ENCODE measurements at places on chromosomes 2 and 18. TPM values are rescaled to one million over a fixed set of nuclear protein-coding genes. Genes with fewer than 3 reads are reported as not detected.

DNA sequence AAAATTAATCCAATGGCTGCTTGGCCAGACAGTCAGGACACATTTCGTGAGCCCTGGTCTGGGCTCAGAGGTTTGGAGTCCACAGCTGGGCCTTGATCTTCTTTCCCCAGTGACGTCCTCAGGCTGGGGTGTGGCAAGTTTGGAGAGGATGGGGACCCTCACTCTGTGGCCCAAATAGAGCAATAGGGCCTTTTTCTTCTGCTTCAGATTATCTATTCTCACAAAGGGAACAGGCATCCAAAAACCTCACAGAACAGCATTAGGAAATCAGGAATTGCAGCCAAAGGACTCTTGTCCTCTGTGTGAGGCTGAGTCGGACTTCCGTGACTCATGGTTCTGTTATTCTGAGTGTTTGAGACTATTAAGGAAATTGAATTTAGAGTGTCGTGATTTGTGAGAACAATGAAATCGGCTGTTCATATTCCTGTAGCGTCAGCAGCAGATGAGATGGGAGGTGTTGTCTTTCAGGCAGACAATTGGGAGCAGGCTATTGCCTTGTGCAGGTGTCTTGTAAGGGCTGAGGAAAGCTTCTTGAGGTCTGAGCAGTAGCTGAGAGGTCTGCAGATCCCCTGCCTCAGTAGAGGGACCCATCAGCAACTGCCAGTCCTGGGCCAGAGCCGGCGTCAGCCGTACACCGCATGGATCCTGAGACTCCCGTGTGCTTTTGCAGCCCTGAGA, 113.8 kb downstream of the SH3RF3 start:
- no peak for DNase-seq

DNA sequence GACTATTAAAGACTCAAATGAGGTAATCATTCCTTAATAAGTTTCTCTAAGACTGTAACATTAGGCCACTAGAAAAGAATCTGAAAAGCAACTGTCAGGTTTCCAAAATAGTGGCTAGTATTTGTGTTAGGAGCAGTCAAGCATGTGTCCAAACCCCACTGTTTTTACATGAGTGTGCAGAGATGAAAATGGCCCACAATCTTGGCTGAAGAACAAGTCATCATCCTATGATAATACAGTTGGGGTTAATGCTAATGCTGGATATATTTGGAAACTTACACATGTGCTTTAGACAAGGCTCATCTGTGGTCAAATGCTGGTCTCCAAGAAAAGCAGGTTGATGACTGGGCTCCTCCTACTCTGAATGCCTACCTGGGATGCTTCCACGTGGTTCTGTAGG, 73.6 kb downstream of the MAIP1 start:
- DNase-seq = no peak

DNA sequence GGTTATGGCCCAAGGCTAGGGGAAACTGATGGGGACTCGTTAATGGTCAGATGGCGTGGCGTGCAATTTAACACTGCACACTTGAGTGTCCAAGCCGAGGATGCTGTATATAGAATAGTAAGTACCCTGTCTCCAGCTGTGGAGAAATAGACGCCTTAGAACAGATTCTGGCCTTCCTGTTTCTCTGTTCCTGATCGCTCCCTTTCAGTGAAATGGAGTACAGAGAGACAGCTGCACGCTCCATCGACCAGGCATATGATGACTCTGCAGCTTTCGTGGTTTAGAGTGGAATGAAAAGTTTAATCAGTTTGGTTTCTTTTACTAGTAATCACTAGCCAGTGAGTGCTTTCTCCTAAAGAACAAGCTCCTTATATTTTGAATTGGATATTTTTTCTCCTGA, 213.4 kb downstream of the NEDD4L start:
- DNase-seq = no peak

DNA sequence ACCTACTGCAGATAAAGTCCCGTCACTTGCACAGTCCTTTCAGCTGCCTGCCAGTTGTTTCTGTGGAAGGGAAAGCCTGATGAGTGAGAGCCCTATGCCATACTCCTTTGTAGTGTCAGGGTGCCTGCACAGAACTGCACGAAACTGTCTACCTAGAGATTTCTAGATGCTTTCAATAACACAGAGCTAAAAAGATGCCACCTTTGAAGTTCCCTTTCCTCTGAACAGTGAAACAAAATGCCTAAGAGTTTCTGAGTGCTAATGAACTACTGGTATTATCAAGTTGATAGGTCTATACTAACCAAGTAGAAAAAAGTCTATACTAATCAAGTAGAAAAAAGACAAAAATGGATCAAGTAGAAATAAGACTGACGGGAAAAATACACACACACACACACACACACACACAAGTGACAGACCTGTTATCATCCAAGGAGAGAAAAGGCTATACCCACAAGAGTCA, 79.0 kb downstream of the TLK1 start:
- DNase-seq = no peak

DNA sequence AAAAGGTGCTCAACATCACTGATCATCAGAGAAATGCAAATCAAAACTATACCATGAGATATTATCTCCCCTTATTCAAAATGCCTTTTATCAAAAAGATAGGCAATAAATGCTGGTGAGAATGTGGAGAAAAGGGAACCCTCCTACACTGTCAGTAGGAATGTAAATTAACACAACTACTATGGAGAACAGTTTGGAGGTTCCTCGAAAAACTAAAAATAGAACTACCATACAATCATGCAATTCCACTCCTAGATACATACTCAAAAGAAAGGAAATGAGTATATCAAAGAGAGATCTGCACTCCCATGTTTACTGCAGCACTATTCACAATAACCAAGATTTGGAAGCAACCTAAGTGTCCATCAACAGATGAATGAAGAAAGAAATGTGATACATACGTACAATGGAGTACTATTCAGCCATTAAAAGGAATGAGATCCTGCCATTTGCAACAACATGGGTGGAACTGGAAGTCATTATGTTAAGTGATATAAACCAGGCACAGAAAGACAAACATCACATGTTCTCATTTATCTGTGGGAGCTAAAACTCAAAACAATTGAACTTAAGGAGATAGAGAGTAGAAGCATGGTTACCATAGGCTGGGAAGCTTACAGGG, 63.8 kb downstream of the MAP4K3 start:
- DNase-seq = no peak

GRCh38 chr18:38576349-38576748, 1010.8 kb upstream of the CELF4 start:
- no peak for DNase-seq

DYNC1I2 gene
- 115 TPM for total RNA-seq

GRCh38 chr2:84971510-84972206, 697 bp downstream of the KCMF1 start:
- DNase-seq = no peak

DNA sequence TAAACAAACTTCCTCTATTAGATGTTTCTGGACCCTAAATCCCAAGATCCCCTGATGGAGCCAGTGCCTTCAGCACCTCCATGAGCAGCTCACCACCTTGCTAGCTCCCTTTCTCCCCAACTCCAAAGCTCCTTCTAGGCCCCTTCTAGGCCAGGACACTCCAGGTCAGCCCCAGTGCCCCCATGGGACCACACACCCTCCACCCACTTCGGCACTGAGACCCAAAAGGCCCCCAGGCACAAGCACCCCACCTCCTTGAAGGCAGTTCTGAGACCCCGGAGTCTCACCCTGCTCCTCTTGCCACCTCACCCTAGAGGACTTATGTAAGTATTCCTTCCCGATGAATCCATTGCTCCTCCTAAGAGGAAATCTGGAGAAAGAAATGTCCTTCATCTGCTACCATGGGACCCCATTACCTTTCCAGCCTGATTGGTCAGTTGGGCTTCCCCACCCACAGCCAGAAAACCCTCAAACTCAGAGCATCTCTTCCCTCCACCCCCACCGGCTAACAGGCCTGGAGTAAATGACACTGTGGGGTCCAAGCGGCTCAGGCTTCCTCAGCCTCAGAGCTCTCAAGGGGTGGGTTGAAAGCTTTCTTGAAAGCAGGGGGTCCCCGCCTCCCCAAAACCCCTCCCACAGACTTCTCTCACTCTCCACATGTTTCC, 9.8 kb upstream of the ARMC9 start:
- no peak for DNase-seq

CCNT2 gene
- 41.8 TPM for total RNA-seq

NEU2 gene
- not detected for total RNA-seq

- no peak for DNase-seq
Observed at GRCh38 chr2:19838616-19839015, 63.2 kb downstream of the TTC32 start.

GRCh38 chr2:12032975-12033374, 286.5 kb downstream of the LPIN1 start:
- DNase-seq = no peak

GRCh38 chr18:68083776-68084175, 567.3 kb upstream of the DSEL start:
- DNase-seq = no peak

- DNase-seq = no peak
Observed at GRCh38 chr2:238286551-238286950, 1.9 kb downstream of the PER2 start.

DNA sequence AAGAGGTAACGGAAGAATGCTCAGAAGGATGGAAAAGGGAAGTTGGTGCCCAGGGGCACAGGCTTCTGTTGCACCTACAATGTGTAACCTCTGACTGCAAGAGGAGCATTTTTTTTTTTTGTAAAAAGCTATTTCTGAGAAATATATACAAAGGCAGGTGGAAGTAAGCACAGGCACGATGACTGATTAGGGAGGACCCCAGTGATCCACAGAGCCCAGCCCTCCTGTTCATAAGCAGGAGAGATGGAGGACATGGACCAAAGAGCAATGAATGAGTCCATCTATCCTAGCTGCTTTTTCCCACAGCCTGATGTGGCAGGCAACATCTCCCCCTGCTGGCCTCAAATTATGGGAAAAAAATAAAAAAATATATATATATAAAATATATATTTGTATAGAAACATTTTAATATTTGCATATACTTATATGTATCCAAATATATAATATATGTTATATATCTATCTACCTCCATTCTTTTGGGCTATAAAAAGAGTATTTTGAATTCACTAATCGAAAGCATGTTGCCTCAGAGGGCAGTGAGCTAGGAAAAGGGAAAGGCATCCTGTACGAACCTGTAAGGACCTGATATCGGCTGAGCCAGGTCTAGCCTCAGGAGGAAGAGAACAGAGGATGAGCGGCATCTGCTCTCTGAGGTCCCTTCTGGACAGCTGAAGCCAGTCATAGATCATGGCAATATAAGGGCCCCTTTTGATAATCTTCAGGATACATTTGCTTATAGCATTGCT, 166.0 kb upstream of the STK17B start:
- no peak for DNase-seq

- DNase-seq = no peak
Observed at GRCh38 chr2:237027712-237028029, 58.0 kb upstream of the COPS8 start.

CRYGD gene
- total RNA-seq = not detected
